ENCODE measurements at places on chromosomes 2 and 18. TPM values are rescaled to one million over a fixed set of nuclear protein-coding genes. Genes with fewer than 3 reads are reported as not detected.

PTPRM gene
- total RNA-seq = 76.3 TPM

NT5C1B gene
- not detected for total RNA-seq

IL1F10 gene
- not detected for total RNA-seq

DNA sequence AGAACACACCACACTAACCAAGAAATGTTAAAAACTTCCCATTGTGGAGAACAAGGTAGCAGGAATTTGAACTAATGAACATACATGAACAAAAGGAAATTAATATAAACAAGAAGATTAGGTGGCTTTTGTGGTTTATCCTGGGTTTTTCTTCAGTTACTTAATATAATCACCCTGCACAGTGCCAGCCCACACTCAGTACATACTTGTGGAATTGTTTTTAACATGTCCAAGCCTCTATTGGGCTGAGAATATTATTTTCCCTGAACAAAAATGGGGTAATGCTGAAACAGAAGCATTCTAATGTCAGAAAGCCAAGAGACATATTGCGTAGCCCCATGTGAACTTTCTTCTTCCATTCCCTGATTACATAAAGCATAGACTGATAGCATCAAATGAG is 202.8 kb downstream of the DNER start:
- no peak for DNase-seq

GRCh38 chr18:22272242-22272641 is 102.9 kb downstream of the GATA6 start:
- no peak for DNase-seq

GRCh38 chr2:114542695-114543094 is 100.3 kb downstream of the DPP10 start:
- DNase-seq = peak; percentile 8

GRCh38 chr2:225326969-225327368 is 72.5 kb upstream of the NYAP2 start:
- DNase-seq = peak; percentile 21

- DNase-seq = no peak
These were observed 14.6 kb downstream of the ALPG start for GRCh38 chr2:232421189-232421785.

- DNase-seq = peak; percentile 87
These were observed 888 bp downstream of the VAMP5 start for GRCh38 chr2:85584857-85585780.

Measured in bronchial epithelial cell (primary cell).